ENCODE measurements at places on chromosomes 3 and 15. TPM values are rescaled to one million over a fixed set of nuclear protein-coding genes. Genes with fewer than 3 reads are reported as not detected.

Gene ANKRD34C
- total RNA-seq = not detected

Gene ACTRT3
- total RNA-seq = 6.1 TPM

Gene GMNC
- not detected for total RNA-seq

Gene CEMIP
- 0.09 TPM for total RNA-seq

Gene LRRK1
- 4.0 TPM for total RNA-seq

- DNase-seq = no peak
- no peaks in the 10 kb centered on the region for H3K27me3 ChIP-seq
- no peak overlapping the region for H3K27ac ChIP-seq
Measured at GRCh38 chr3:73461547-73461946, 163.2 kb downstream of the PDZRN3 start.

GRCh38 chr3:17631609-17632008 is 110.8 kb downstream of the TBC1D5 start:
- no peaks in the 10 kb centered on the region for H3K27me3 ChIP-seq
- no peak for DNase-seq
- no peaks in the 10 kb centered on the region for H3K36me3 ChIP-seq
- H3K4me3 ChIP-seq = no peak overlapping the region
- H3K27ac ChIP-seq = no peak overlapping the region

DNA sequence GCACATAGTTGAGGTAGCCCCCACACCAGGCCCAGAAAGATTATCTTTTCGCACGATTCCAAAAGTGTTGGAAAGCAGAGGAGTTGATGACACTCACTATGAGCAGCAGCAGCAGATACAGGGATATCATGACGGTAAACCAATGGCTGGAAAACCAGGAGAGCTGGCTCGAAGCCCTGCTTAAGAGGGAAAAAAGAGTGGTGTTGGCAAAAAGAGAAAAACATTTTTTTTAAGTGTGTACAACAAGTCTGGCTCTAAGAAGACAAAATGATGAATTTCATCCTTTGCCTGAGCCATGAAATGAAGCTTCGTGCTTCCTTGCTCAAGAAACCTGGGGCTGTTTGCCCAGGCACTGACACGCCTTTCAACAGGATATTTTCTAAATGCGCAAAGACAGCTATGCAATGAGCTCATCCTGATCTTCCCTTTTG is 27.3 kb downstream of the PARP16 start:
- no peak for DNase-seq
- H3K27ac ChIP-seq = no peak overlapping the region
- H3K4me3 ChIP-seq = no peak overlapping the region
- H3K36me3 ChIP-seq = peaks cover 17% of the 10 kb centered on the region
- H3K4me1 ChIP-seq = no peaks in the 10 kb centered on the region
- no peaks in the 10 kb centered on the region for H3K27me3 ChIP-seq

DNA sequence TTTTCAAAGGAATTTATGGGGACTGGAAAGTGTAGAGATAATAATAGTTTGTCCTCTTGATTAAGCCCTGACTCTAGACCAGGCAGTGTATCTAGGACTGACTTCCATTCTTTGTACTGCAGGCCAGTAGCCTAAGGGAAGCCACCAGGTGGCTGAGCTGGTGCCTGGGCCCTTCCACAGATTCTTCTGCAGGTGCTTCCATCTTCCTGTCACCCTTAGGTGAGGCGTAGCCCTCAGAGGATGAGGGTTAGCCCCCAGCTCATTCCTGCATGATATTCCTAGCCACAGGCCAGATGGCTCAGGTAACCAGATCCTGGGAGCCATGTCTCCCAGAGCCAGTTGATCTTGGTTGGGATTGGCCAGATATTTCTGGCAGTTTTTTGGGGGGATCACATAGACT is 169.0 kb upstream of the IL12A start:
- H3K36me3 ChIP-seq = no peaks in the 10 kb centered on the region
- H3K27me3 ChIP-seq = no peaks in the 10 kb centered on the region
- H3K27ac ChIP-seq = no peak overlapping the region
- H3K4me3 ChIP-seq = no peak overlapping the region
- H3K4me1 ChIP-seq = no peaks in the 10 kb centered on the region

GRCh38 chr15:51735228-51736010 is 2.0 kb downstream of the LYSMD2 start:
- H3K4me3 ChIP-seq = no peak overlapping the region
- DNase-seq = no peak
- no peaks in the 10 kb centered on the region for H3K4me1 ChIP-seq

DNA sequence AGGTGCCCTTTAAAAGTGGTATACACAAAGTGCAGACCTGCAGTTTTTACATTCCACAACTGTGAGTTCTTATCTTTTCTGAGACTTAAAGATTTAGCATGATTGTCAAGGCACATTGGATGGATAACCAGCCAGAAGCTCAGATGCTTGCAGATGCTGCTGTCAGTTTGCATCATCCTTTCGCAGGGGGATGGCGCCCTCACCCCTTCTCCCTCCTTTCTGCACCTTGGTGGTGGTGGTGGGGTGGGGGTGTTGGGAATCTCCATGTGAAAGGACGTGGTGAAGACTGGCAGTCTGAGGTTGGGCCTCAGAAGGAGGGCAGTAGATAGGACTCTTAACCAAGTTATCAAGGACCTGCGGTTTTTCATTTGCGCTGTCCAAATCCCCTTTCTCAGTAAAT is 309.6 kb upstream of the SEMA6D start:
- H3K4me3 ChIP-seq = no peak overlapping the region
- DNase-seq = peak; percentile 59
- no peaks in the 10 kb centered on the region for H3K27me3 ChIP-seq
- H3K36me3 ChIP-seq = no peaks in the 10 kb centered on the region

GRCh38 chr3:14847613-14848541 is 29.1 kb downstream of the FGD5 start:
- 0 out of 2 replicates have a peak overlapping the region, but pooled peaks have one; percentile 17 for H3K4me3 ChIP-seq
- H3K27ac ChIP-seq = no peak overlapping the region
- H3K4me1 ChIP-seq = peaks cover 15% of the 10 kb centered on the region

GRCh38 chr15:84812842-84813241 is 4.3 kb upstream of the ALPK3 start:
- H3K4me1 ChIP-seq = no peaks in the 10 kb centered on the region
- H3K36me3 ChIP-seq = peaks cover 1% of the 10 kb centered on the region
- no peak for DNase-seq
- no peak overlapping the region for H3K4me3 ChIP-seq

DNA sequence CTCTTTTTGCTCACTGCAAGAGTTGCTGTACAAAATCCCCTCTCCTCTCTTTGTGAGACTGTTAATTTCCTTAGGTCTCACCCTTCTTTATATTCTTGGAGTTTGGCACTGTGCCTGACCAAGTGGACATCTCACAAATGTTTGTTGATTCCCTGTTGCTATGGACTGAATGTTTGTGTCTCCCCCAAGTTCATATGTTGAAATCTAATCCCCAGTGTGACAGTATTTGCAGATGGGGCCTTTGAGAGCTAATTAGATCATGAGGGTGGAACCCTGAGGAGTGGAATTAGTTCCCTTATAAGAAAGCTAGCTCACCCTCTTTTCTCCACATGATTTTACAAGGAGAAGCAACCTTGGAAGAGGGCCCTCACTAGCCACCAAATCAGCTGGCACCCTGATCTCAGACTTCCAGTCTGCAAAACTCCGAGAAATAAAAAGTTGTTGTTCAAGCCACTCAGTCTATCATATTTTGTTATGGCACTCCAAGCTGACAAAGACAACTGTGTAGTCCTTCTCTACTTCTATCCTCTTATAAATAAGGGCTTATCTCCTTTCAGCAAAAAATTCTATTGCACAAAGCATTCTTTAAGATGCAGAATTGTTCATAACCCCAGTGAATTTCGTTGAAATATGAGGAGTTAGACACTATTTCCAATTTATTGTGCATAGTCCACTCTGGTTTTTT is 65.5 kb upstream of the NPHP3 start:
- H3K27me3 ChIP-seq = no peaks in the 10 kb centered on the region
- no peak overlapping the region for H3K4me3 ChIP-seq
- DNase-seq = no peak
- no peak overlapping the region for H3K27ac ChIP-seq
- H3K4me1 ChIP-seq = peaks cover 4% of the 10 kb centered on the region

DNA sequence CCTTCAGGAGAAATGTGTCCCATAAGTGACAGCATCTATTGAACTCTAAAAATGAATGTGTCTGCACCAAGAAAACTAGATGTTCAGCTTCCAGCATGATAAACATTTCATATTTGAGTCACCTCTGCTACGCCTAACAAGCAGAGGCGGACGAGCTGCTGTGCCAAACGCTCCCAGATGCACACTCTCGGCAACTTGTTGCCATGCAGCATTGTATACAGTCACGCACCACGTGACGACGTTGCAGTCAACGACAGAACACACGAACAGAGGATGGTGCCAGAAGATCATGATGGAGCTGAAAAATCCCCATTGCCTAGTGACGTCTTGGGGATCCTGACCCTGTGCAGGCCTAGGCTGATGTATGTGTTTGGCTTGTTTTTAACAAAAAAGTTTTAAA is 137.5 kb downstream of the XXYLT1 start:
- DNase-seq = no peak
- no peak overlapping the region for H3K4me3 ChIP-seq
- no peak overlapping the region for H3K27ac ChIP-seq
- H3K36me3 ChIP-seq = no peaks in the 10 kb centered on the region
- H3K27me3 ChIP-seq = no peaks in the 10 kb centered on the region
- no peaks in the 10 kb centered on the region for H3K4me1 ChIP-seq

GRCh38 chr3:30607032-30607833 is 832 bp downstream of the TGFBR2 start:
- no peaks in the 10 kb centered on the region for H3K36me3 ChIP-seq
- H3K4me3 ChIP-seq = peak overlapping the region; percentile 93

GRCh38 chr15:29115093-29115991 is 154.3 kb downstream of the NSMCE3 start:
- DNase-seq = peak; percentile 71
- H3K36me3 ChIP-seq = no peaks in the 10 kb centered on the region
- no peak overlapping the region for H3K27ac ChIP-seq
- H3K4me1 ChIP-seq = no peaks in the 10 kb centered on the region
- H3K4me3 ChIP-seq = peak overlapping the region; percentile 61
- no peaks in the 10 kb centered on the region for H3K27me3 ChIP-seq

All from H9 (cell line).